Osteocyte (in vitro differentiated cells): ENCODE measurements at places on chromosomes 3 and 15.

GRCh38 chr3:181417748-181418147, 294.0 kb upstream of the SOX2 start:
- no peak for DNase-seq

DNA sequence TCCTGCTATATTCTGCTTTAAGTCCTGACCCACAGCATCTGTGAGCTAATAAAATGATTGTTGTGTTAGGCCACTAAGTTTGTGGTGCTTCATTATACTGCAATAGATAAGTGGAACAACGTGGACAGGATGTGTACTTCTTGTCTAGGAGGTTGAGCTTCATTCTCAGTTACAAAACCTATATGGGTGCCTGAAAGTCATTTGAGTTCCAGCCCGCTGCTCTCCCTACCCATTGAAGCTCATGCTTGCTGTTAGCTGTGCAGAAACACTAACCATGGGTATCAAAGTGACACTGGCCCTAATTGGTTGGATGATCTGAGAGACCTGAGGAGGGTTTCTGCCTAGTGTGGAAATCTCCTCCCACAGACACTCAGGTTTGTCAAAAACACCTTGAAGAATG, 357.2 kb downstream of the PDCD6IP start:
- no peak for DNase-seq

DNA sequence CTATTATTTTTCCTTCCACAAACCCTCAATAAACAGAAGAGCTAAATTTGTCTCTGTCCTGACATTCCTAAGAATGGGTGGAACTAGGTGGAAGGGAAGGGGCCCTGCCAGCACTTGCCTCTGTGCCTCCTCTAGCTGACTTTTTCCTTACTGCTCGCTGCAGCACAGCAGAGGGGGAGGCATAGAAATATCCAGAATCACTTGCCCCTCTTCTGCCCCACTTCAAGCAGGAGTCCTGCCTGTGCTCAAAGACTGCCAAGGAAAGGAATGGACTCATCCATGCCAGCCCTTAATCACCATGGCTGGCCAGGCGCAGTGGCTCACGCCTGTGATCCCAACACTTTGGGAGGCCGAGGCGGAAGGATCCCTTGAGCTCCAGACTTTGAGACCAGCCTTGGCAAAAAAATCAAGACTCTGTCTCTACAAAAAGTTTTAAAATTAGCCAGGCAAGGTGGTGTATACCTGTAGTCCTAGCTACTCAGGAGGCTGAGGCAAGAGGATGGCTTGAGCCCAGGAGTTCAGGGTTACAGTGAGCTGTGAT, 51.8 kb downstream of the ADCY5 start:
- no peak for DNase-seq

DNA sequence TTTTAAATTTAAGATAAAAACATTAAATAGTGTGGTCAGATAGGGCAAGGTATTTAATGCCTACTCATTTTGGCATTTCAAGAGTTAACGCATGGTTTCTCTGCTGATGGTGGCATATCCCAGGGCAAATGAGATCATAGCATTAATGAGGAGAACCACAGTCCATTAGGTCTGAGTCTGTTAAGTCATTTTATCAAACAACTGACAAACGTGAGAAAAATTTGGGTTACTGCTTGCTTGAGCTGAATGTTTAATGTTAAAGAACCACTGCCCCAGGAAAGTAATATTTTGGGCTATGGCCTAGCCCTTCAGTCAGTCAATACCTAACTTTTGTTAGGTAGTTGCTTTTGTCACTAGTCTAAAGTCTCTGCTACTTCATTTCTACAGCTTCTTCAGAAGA, 37.9 kb upstream of the SLC2A2 start:
- no peak for DNase-seq

DNA sequence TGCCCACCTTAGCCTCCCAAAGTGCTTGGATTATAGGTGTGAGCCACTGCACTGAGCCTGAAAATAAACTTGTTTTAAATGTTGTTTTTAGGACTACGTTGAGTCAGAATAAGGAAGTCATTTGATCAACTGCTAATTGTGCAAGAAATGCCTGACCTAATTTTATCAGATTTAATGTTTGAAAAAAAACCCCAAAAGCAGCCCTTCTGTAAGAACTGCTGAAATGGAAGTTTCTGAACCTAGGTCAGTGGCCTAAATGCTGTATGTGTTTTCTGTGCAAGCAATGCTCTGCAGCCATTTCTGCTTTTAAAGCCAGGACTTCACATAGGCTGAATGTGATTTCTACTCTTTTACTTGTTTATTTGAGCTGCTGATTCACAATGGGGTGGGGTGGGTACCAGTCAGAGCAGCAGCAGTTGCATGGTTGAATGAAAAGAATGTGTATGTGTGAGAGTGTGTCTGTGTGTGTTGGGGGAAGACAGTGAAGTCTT, 6.6 kb downstream of the GPX1 start:
- no peak for DNase-seq

DNA sequence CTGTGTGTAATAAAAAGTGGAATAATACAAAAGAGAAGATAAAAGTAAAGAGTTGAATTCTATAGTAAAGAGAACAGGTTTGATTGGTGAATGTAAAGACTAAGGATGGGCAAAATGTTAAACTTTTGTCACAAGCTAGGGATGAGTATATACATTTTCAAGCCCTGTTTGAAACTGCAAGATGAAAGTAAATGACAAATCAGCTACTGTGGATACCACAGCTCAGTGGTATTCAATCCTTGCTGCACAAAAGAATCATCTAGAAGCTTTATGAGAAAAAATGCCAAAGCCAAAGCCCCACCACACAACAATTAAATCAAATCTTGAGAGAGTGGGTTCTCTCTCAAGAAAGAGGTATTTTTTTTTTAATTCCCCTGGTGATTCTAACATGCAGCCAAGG, 67.7 kb downstream of the VPS13C start:
- no peak for DNase-seq

- no peak for DNase-seq
These were observed 117.0 kb downstream of the FOXP1 start for GRCh38 chr3:71466483-71466882.

- DNase-seq, result no peak
These were observed 298.0 kb upstream of the RBMS3 start for GRCh38 chr3:28982906-28983305.

- DNase-seq, result no peak
These were observed 214.8 kb downstream of the TBC1D2B start for GRCh38 chr15:77862651-77863104.

- no peak for DNase-seq
These were observed 204.1 kb upstream of the ZBTB20 start for GRCh38 chr3:115351193-115351592.

GRCh38 chr3:126342211-126342610, 15.0 kb downstream of the KLF15 start:
- DNase-seq, result peak; percentile 73

DNA sequence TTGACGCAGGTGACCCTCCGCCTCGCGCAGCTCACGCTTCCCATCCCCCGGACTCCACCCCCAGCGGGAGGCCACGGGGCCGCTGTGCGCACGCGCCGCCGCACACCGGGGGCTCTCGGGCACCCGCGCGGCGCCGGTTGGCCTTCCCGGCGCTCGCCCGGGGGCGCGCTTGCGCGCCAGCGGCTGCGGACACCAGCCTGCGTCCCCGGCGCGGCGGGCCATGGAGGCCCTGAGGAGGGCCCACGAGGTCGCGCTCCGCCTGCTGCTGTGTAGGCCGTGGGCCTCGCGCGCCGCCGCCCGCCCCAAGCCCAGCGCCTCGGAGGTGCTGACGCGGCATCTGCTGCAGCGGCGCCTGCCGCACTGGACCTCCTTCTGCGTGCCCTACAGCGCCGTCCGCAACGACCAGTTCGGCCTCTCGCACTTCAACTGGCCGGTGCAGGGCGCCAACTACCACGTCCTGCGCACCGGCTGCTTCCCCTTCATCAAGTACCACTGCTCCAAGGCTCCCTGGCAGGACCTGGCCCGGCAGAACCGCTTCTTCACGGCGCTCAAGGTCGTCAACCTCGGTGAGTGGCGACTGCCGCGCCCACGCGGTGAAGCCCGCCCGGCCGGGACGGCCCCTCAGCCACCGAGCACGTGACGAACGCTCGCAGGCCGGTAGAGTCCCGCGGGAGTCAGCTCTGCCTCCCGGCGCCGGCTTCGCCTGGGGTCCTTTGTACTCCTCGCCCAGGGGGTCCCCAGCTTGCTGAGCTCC, at the start of gene C15orf61:
Gene C15orf61 (plus strand): TSS at position 103 of the 754 bp plus-strand sequence. CDS start 118 bp downstream, at position 221.
- DNase-seq, result peak; percentile 91

- no peak for DNase-seq
These were observed 154.6 kb downstream of the POLR2M start for GRCh38 chr15:57861034-57861638.

GRCh38 chr15:48040166-48040817, 80.5 kb upstream of the SLC24A5 start:
- DNase-seq, result no peak

DNA sequence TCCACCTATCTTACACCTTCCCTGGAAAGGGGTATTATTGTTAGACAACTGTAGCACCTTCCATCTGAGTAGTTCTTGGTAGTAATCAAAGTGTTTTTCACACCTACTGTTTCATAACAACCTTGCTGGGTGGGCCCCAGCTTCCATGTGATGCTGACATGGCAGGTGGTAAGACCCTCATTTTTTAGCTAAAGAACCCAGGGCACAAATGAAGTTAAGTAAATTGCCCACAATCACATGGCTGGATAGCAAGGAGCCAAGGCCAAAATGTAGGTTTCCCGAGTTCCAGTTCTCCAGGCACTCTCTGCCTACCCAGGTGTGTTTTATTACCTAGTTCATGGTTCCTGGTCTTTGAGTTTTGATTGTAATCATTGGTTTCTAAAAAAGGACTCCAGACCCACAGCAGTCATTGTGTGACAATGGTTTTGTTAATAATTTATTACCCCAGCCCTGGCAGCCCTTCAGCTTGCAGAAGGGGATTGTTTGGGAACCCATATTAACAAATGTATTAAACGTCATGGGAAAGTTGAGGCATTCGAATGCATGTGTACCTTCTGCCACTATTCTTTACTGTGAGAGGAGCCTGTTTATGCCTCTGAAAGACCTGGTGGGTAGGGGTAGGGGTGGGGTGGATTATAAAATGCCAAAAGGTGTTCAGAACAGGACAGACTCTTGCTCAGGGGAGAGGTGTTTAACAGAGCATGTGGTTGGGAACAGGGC, 222.2 kb upstream of the BHLHE40 start:
- no peak for DNase-seq

DNA sequence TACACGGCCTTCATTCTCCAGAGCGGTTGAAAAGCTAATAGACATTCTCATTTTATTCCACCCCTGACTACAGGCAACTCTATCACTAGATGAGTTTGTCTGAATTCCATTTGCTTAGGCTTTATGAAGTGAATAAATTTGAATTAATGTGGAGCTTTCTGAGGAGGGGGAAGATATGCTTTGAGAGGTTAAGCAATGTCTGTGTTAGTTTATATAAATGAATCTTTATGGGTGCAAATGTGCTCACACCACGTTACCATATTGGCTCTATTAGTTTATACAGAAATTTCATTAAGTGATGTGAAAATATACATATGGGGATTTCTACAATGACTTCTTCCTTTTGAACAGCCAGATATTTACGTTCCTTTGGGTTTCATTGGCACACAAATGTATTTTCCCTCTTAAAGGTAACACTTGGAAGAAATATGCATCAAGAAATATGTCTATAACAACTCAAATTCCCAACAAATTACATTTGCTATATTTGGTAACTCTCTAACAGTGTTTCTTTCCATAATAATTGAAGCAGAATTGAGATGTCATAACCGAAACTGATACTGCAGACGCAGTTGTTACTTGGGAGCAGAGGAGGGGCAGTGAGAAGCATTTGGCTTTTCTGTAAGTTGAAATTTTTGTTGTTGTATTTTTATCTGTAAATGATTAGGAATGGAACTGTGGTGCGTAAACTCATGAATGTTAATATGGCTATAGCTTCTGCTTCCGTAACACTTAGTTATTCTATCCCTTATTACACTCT, 359.4 kb downstream of the CACNA2D3 start:
- DNase-seq, result no peak

GRCh38 chr3:150806185-150806835, 43.3 kb upstream of the SIAH2 start:
- DNase-seq, result no peak

DNA sequence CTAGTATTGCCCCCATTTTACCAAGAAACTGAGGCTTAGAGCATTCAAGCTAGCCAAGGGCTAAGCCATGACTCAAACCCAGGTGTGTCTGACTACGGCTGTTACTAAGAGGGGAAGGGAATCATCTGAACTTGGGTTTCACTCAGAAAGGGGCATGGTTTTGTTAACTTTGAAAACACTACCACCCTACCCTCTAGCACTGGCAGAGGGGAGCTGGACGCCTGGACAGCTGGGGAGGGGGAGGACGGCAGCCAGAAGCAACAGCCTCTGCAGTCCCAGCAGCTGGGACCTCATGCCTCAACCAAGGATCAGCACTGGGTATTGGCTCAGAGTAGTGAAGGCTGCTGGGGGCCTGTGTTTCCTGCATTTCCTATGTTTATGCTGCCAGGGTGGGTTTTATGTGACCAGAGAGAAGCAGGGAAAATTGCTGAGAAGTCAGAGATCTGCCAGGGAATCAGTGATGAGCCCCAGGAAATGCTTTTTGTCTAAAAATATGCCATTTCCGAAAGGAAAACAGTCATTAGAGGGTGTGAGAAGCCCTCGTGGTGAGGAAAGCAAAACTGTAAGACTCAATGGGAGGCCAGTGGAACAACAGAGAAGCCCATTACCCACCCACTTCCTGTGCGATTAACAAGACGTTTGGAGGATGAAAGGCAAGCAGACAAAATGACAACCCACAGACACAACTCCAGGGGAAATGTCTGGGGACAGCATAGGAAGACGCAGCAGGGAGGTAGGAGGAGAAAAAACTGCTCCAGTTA, 41.2 kb downstream of the LIPC start:
- no peak for DNase-seq

- DNase-seq, result no peak
These were observed 24.6 kb upstream of the SRP14 start for GRCh38 chr15:40063563-40064011.

GRCh38 chr15:30903497-30904187, at the start of gene FAN1:
Gene FAN1 (plus strand): TSS chr15:30903915. CDS start chr15:30904664, 749 bp downstream.
- DNase-seq, result peak; percentile 91

DNA sequence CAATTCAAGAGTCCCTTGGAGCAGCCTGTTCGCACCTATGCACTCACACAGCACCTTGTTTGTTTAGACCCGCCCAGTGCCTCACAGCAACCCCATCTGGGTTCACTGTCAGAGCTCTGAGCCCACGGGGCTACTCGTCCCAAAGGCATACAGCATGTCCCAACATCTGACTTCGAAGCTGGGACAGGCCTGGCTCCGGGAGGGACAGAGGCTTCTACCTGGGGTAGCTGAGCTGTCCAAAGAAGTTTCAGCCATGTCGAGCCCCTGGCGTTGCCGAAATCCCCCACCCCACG, 28.6 kb upstream of the CYP11A1 start:
- DNase-seq, result no peak

GRCh38 chr15:43095243-43095642, 10.6 kb downstream of the UBR1 start:
- DNase-seq, result no peak

DNA sequence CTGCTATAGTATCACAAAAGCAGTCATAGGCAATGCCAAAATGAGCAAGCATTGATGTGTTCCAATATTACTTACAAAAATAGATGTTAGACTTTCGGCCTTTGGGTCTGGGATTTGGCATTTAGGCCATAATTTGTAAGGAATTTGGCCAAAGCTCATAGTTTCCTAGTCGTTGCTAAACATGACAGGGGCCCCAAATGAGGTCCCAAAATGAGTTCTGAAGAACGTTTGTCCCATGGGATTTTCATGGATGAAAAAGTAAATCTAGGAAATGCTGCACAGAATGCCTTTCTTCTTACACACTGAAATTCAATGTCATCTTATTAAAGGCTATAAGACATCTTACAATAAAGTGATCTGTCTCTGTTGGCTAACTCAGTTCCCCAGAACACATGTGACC, 456.0 kb downstream of the CNTN4 start:
- no peak for DNase-seq

GRCh38 chr15:56327721-56328502, 37.3 kb upstream of the TEX9 start:
- no peak for DNase-seq
